ENCODE measurements at places on chromosomes 2 and 18. TPM values are rescaled to one million over a fixed set of nuclear protein-coding genes. Genes with fewer than 3 reads are reported as not detected.

GRCh38 chr2:1891971-1892486 lies 147.7 kb upstream of the PXDN start:
- no peak for DNase-seq

GRCh38 chr18:13264091-13265007 lies 45.8 kb downstream of the LDLRAD4 start:
- DNase-seq: no peak

PROM2 gene
- 27.4 TPM for total RNA-seq

GRCh38 chr18:45521136-45521535 lies 94.1 kb upstream of the SLC14A2 start:
- DNase-seq: no peak

DNA sequence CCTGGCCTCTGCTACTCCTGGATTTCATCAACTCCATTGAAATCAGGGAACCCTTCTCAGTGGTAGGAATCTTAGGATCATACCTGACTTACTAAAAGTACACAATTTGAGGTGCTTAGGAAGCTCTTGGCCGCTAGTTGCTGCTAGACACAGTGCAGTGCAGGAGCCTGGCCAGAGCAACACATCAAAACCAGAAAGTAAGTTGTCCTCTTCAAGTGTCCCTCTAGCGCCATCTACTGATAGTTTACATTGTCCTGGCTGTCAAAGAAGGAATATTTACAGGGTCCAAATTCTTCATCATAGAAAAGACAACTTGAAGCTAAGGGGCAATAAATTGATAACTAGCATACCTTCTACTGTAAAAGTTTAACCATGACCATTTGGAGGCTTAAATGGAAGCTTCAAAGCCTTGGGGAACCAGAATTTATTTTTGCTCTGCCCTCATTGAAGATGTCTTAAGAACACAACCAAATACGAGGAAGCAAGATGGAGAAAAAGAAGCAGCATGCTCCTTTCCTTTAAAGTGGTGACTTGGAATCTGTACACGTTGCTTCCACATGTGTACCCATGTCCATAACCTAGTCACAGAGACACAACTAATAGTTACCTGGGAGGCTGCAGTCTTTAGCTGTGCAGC lies 889.1 kb upstream of the GCFC2 start:
- peak; percentile 36 for DNase-seq

DNA sequence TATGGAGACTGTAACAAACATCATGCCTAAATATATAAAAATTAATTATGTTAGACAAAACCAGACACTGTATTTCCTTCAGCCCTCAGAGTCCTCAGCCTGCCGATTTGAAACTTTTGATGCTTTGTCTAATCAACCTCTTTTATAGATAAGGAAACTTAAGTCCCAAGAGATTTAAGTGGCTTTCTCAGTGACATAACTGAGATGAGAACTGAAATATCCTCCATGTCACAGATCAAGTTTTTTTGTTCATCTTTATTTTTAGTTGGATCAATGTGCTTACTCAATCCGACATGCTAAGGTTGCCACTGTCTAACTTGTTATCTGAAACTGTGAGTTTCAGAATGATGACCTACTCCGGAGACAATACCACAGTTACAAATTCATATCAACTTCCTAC lies 72.3 kb downstream of the BARD1 start:
- no peak for DNase-seq

TMEFF2 gene
- total RNA-seq: 0.37 TPM

- DNase-seq: no peak
Measured at GRCh38 chr2:223599640-223600380, 2.4 kb downstream of the SCG2 start.

TMEM247 gene
- total RNA-seq: not detected

ALLC gene
- not detected for total RNA-seq

DNA sequence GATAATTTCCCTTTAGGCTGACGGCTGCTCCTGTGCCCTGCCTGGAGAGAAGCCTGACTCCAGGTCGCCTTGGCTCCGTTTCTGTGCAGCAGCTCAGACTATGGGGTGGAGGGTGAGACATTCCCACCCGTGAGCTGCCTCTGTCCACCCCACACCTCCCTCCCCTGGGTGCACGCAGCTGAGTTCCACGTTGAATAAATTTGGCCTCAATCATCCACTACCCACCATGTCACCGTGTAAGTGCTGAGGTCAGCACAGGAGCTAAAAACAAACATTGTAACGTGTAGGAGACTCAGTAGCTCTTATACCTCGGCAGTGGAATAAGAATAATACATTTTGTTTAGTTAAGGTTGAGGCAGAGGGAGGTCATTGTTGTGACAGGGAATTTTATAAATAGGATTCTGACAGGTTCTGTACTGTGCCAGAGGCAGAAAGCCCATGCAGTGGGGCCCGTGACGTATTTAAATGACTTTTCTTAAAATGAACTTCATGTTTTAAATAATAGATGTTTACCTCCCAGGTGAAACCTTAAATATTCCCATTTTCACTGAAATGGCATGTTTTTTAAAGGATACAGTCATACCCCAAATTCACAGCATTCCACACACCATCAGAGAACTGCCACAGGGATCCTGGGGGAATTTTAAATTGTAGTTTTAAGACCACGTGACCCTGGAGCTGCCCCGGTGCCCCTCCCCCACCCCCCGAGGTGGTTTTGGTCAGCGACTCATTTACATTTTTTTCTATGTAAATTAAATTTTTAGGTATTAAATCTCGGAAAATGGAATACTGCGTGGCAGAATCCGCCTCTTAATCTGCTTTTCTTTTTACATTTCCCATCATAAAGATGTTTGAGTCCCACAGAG lies 50.2 kb downstream of the NFATC1 start:
- no peak for DNase-seq

IL36B gene
- not detected for total RNA-seq

- no peak for DNase-seq
Measured at GRCh38 chr18:2908946-2909335, 62.1 kb downstream of the EMILIN2 start.

DNA sequence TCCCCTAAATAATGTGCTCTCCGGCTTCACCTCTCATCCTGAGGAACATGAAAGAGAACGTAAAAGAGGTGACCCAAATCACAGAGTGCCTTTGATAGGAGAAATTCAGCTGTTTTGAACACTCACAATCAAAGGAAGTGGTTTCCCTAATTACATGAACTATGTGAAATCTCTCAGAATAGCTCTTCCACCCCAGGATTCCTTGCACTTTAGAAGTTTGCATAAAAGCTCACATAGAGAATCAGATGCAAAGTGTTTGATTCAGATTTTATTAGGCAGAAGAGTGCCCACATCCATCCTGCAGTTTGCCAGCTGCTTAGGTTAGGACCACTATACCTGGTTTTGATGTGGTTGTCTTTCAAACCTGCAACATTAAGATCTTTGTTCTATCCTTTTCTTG lies 61.0 kb downstream of the MAP3K20 start:
- DNase-seq: no peak

SRD5A2 gene
- total RNA-seq: not detected

GNLY gene
- total RNA-seq: 0.32 TPM

GRCh38 chr18:2417861-2418610 lies 153.3 kb downstream of the METTL4 start:
- DNase-seq: no peak

SLC35F5 gene
- total RNA-seq: 121 TPM

- no peak for DNase-seq
Measured at GRCh38 chr2:207107551-207107950, 58.2 kb downstream of the KLF7 start.

GRCh38 chr2:168439536-168439935 lies 16.5 kb upstream of the CERS6 start:
- DNase-seq: no peak

DNA sequence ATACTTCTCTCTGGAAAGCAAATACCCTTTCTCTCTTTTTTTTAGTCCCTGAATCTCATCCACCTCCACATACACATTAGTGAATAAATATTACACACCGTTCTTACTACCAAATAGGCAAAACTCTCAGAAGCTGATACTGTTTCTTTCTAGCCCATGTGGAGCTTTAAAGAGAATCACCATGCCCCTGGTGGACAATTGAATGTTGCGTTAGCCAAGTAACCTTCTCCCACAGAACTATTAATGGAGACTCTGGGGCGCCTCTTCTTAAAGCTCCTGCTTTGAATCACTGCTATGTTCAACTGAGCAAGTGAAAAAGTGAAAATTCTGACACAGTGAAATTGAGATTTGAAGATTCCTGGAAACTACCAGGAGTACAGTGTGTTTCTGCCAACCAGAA lies 522.8 kb upstream of the CDH7 start:
- DNase-seq: no peak

DNA sequence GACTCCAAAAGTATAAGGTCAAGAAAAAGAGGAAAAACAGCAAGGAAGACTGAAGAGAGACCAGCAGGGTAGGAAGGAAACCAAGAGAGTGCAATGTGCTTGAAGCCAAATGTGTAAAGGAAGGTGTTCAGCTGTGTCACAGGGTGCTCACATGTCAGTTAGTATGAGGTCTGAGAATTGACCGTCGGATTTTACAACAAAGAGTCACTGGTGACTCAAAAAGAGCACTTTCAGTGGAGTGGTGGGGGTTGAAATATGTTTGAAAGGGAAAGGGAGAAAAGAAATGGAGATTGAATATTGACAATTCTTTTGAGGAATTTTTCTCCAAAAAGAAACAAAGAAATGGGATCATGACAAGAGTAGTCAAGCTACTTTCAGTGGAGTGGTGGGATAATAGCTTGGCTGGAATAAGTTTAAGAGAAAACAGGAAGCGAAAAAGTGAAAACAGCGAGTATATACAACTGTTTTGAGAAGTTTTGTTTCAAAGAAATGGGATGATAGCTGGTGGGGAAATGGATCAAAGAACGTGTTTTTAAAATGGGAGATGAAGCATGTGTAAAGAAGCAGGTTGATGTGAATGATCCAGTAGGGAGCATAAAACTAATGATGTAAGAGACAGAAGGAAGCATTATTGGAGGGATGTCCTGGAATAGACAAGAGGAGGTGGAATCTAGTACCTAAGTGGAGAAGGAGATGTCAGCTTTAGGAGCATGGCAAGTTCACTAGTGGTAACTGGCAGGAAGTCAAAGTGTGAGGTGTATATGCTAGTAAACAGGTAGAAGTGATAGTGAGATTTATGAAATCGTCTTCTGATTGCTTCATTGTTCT lies 3.6 kb upstream of the TSPYL6 start:
- no peak for DNase-seq

- no peak for DNase-seq
Measured at GRCh38 chr2:137190411-137191195, 425.3 kb downstream of the THSD7B start.

QPCT gene
- 10.7 TPM for total RNA-seq

ALK gene
- total RNA-seq: 0.19 TPM

KDSR gene
- 55.3 TPM for total RNA-seq

DNA sequence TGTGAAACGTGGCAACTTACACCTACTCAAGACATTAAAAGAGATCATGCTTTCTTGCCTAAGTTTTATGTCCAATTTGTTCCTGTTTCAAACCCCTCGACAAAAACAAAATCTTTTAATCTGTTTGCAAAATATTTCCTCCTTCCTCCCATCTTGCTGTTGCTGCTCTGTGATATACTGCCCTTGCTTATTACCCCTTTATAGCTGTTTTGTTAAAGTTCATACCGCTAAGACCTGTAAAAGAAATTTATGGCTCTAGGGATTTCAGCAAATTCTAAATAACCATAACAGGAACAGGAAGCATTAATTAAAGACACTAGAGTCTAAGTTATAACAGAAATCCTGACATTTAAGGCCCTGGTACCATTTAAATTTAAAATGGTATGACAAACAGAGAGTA lies 1268.2 kb upstream of the PIK3C3 start:
- DNase-seq: no peak

DNA sequence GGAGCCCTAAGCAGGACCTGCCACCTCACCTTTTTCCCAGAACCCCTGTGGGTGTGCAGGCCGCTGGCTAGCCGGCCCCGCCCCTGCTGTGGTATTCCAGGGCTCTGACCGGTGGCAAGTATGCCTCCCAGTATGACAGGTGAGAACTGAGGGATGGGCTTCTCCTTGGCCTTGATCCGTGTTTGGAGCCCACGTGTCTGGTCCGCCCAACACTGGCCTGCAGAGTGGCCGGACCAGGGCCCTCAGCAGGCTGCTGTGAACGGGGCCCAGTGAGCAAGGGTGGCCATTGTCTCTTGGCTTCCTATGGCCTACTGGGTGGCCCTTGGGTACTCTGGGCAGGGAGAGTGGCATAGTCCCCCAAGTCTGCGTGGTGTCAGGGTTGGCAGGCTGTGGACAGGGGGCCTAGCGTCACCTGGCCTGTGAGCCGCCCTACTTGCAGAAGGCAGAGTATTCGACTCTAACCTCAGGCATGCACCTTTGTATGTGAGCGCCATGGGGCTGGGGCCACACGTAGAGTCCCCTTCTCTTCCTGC lies 1.8 kb downstream of the RNPEPL1 start:
- DNase-seq: no peak

Data from colonic mucosa (tissue), 4 donors.